Germinal center (tissue), 1 donor: ENCODE measurements at places on chromosomes 12 and 14.

- no peak for DNase-seq
Measured at GRCh38 chr12:95202691-95203486, 14.4 kb downstream of the FGD6 start.

DNA sequence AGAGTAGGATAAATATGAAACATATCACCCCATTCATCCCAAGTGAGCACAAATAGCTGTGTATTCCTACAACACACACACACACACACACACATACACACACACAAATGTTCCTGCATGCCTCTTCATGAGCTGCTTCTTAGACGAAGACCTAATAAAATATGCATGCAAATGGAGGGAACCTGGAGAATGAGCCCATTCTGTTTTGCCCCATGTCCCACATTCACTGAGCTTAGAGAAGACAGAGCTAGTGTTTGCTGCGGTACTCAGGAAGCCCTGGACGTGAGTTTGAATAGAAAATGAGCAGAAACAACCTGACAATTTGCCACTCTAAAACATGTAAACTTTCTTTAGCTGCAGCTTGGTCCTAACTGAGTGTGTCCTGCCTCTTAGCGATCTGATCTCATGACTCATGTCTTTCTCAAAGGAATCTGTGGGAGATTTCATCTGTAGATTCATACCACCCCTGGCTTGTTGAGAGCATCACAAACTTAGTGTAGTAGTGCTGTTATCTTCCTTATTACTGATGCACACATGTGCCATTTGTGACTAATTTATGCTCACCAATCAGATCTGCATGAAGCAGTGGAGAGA is 86.8 kb downstream of the ITPR2 start:
- no peak for DNase-seq

GRCh38 chr12:79547044-79547734 is 143.6 kb downstream of the PAWR start:
- no peak for DNase-seq

- DNase-seq: no peak
Measured at GRCh38 chr14:65301862-65302539, 110.5 kb upstream of the FUT8 start.

DNA sequence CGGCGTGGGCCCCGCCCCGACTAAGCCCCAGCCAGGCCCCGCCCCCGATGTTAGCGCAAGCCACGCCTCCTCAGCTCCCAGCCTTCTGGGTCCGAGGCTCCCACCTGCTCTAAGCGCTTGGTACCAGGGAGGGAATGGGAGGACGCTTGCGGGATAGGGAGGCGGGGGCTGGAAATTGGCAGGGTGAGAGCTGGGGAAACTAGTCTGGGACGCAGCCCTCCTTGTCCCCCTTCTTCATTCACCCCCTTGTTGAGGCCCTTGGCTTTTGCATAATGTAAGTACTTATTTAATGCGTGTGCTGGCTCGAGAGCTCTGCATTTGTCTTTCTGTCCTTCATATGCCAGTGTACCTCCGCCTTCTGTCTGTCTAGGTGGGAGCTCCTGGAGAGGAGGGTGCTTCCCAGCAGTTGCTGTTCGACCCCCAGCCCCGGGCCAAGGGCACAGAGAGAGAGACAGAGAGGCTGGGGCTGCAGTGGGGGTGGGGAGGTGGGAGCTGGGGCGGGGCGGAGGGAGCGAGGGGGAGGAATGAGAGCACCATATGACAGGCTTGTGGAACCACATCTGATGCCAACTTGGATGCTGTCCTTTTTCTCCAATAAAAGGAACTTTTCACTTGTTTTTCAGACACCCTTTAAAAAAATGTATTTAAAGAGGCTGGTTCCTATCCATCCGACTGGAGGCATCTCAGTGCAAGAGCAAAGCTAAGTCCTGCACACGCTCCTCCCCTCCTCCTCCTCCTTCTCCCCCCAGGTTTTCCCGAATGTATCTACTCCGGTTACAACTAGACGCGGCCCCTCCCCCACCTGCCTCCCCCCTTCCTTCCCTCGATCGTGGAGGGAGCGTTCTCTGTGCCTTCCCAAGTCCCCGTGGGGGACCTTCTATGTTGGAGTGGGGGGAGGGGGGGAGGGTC is 25.6 kb upstream of the MAP1LC3B2 start:
- peak; percentile 96 for DNase-seq

GRCh38 chr12:98983647-98984046 is 338.6 kb downstream of the APAF1 start:
- DNase-seq: no peak

DNA sequence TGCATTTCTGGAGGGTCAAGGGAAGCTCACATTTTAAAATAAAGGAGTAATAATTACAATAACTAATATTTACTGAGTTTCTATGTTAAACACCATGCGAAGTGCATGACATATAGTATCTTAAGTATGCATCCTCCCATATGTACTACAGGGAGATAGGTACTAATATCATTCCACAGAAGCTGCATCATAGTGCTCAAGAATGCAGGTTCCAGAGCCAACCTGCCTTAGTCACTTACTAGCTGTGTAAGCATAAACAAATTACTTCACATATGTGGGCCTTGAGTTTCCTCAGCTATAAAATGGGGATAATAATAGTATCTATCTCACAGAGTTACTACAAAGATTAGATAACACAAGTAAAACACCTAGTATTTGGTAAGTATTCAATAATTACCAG is 18.3 kb downstream of the ARMH4 start:
- DNase-seq: no peak
